Stimulated activated CD8-positive, alpha-beta memory T cell treated with anti-CD3 and anti-CD28 coated beads, Interleukin-4, amount 100 ng/mL, for 4 hours (primary cell): ENCODE measurements at places on chromosomes 5 and 9.

DNA sequence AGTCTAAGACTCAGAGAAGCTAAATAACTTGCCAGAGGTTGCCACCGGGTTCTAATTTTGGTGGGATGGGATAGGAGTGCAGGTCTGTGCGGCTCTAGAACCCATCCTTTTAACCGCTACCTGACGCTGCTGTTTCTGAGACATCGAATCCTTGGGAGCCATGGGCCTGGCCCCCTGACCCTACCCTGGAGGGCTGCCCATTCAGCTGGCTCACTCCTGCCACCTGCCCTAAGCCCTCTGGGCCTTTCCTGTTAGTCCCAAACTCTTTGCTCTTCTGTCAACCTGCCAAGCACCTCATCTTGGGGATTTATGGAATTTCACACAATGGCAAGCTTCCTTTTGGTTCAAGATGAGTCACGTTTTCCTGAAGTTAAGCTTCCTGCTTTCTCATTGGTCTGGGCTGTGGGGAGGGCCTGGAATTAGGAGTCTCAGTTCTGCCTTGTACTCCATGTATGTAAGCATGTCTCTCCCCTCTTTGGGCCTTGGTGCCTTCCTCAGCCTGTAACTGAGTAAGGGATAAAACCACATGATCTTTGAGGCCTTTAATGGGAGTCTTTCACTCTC, 26.6 kb downstream of the ENHO start:
- DNase-seq = no peak

DNA sequence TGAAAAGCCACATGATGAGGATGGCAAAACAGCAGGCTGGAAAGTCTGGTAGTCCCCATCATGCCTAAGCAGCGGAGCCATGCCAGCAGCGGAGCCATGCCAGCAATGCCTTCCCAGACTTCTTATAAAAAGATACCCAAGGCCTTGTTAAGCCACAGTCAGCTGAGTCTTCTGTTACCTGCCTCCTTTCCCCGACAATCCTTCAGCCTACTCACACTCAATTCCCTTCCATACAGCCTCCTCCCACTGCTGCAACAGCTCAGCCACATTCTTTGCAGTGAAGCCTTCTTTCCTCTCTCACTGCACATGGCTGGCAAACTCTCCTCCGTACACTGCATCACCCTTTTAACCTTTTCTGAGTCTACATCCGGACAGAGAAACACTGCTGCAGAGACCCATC, 114.9 kb downstream of the AUH start:
- DNase-seq = no peak

GRCh38 chr5:110702704-110703103, 23.8 kb downstream of the TMEM232 start:
- DNase-seq = no peak

- DNase-seq = no peak
Observed at GRCh38 chr9:21060919-21061561, 16.7 kb downstream of the IFNB1 start.

- no peak for DNase-seq
Observed at GRCh38 chr5:146076028-146076427, 29.3 kb downstream of the PLAC8L1 start.

GRCh38 chr5:133995883-133996563, 8.8 kb downstream of the VDAC1 start:
- no peak for DNase-seq

- no peak for DNase-seq
Observed at GRCh38 chr5:109682383-109682782, 7.3 kb upstream of the MAN2A1 start.

GRCh38 chr5:179149278-179149677, 89.1 kb downstream of the ZNF354C start:
- no peak for DNase-seq

GRCh38 chr9:4857163-4857810, 64.5 kb downstream of the RCL1 start:
- no peak for DNase-seq

GRCh38 chr9:15191378-15191777, 115.6 kb downstream of the TTC39B start:
- no peak for DNase-seq

GRCh38 chr9:20486552-20486951, 135.7 kb downstream of the MLLT3 start:
- DNase-seq = no peak

GRCh38 chr5:122877518-122877917, 32.1 kb downstream of the SNX24 start:
- DNase-seq = no peak

DNA sequence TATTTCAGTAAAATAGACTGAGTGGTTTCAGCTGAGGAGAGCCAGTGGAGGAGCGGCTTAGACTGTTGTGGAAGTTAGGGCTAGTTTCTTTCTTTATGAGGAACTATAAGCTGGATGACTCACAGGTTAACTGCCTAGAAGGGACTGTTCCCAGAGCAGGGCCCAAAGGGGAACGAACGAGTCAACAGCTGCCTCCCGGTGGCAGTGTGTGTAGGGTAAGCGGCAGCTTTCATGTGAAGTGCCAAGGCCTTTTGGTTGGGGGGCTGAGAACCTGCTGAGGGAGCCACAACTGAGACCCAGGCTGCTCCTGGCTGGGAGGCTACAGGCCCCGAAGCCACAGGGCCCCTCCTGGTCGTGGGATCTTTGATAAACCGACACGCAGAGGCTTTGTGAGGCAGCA, 7.0 kb downstream of the SQSTM1 start:
- DNase-seq = no peak

DNA sequence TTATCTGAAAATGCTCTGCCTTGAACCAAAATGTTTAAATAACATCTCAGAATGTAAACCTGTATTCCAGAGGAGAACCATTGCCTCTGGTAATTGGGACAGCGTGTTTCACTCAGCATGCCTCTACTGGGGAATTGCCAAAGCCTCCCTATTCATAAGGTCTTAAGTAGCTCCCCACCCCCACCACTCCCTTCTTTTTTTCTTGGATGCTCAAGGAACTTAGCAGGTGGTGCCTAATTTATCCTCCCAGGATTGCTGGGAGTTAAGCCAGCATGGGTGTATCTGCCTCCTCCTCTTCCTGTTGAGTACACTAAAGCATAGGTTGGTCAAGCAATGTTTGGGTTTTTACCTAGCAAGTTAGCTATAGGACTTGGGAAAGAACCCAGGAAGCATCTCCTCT, 220.2 kb downstream of the DMAC1 start:
- DNase-seq = no peak

DNA sequence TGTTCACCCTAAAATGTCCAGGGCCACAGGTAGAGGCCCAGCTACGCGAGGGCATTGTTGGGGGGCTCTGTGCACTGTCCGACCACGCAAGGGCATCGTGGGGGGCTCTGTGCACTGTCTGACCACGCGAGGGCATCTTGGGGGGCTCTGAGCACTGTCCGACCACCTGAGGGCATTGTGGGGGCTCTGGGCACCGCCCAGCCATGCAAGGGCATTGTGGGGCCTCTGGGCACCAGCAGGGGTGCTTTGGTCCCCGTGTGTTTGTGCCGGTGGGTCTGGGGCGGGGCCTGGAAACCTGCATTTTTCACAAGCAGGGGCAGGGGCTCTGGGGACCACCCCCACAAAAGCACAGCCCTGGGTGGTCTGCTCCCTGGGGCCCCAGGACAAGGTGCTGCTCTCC, 41.5 kb upstream of the RXRA start:
- no peak for DNase-seq

GRCh38 chr5:178419651-178420050, 170.5 kb downstream of the COL23A1 start:
- no peak for DNase-seq

DNA sequence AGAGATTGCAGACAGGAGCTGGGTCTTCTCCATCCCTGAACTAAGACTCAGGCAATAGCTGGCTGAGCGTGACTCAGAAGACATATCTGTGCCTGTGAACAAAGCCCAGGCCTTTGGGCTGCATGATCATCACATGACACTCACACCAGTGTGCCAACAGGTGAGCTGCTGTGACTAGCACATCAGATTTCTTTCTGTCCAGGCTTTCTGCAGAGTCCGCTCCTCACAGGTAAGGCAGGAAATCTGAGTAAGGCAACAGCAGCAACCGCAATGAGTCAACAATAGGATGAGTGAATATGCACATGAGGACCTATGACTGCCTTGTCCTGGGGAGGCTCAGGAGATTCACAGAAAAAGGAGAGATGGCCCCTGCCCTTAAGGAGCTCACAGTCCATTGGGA, 293.6 kb downstream of the ACTL7B start:
- DNase-seq = no peak

GRCh38 chr5:57734296-57734695, 251.7 kb upstream of the ACTBL2 start:
- DNase-seq = no peak

- DNase-seq = no peak
Observed at GRCh38 chr5:108249095-108249784, 132.7 kb downstream of the FBXL17 start.

- no peak for DNase-seq
Observed at GRCh38 chr5:17143335-17143734, 74.1 kb upstream of the BASP1 start.

GRCh38 chr9:16207161-16207560, 654.3 kb downstream of the CCDC171 start:
- DNase-seq = no peak

- DNase-seq = no peak
Observed at GRCh38 chr5:177982072-177982727, 13.8 kb downstream of the PROP1 start.

- no peak for DNase-seq
Observed at GRCh38 chr5:80569086-80569960, 757 bp downstream of the ANKRD34B start.

DNA sequence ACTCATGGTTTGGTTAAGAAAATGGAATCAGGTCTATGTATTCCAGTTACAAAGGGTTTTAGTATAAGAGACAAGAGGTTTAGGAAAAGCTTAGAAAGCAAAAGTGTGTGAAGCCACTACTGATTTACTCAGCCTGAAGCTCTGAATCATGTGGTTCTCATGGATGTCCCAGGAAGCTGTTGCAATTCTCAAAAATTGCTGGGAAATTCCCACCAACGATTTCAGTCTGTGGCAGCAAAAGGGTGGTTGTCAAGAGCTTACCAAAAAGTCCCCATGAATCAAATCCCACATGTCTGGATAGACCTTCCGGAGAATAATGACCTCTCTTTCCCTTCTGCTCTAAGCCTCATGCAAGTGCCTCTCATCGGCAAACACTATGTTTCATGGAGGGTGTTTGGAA, 929.9 kb downstream of the TLE4 start:
- no peak for DNase-seq

- DNase-seq = no peak
Observed at GRCh38 chr9:76176171-76176570, 218.1 kb downstream of the RFK start.

- no peak for DNase-seq
Observed at GRCh38 chr5:60927450-60927849, 17.4 kb downstream of the ERCC8 start.

GRCh38 chr5:142400415-142400814, 75.6 kb upstream of the SPRY4 start:
- no peak for DNase-seq

- DNase-seq = no peak
Observed at GRCh38 chr9:78406933-78407332, 110.0 kb downstream of the PSAT1 start.

- no peak for DNase-seq
Observed at GRCh38 chr5:110105692-110106091, 416.0 kb downstream of the MAN2A1 start.

GRCh38 chr9:138102246-138103051, 224.9 kb downstream of the CACNA1B start:
- DNase-seq = no peak

DNA sequence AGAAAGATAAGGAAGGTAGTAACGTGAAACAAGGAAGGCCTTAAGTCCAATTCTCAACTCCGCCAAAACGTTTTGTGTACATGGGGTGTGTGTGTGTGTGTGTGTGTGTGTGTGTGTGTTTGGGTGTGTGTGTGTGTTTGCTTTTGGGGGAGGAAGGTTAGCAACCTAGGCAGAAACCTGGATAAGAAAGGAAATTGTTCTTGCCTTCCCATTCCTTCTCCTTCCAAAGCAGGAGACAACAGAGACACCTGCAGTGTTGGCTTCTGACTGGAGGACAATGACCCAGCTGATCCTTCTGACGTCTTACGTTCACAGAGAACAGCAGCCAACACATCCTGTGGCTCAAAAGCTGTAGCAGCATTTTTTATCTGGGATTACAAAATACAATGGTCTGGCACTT, 4.1 kb upstream of the CCNG1 start:
- DNase-seq = no peak

- DNase-seq = no peak
Observed at GRCh38 chr9:88926781-88927505, 64.3 kb upstream of the S1PR3 start.

DNA sequence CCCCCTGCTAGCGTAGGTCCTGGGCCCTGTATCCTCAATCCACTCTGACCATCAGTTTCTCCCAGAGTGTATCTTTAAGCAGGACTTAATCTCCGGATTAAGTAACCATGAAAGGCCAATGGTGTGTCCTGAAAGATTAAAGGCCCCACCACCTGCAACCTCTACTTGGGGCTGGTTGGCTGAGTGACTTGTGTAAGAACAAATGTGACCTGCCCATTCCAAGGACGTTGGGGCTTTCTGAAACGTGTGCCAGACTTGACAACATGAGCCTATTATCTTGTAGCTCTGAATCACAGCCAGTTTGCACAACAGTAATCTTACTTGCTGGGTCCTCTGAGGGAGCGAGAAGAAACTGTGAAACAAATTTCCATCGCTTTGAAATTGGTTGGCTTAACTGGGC, 3.1 kb upstream of the PRELID2 start:
- DNase-seq = no peak

DNA sequence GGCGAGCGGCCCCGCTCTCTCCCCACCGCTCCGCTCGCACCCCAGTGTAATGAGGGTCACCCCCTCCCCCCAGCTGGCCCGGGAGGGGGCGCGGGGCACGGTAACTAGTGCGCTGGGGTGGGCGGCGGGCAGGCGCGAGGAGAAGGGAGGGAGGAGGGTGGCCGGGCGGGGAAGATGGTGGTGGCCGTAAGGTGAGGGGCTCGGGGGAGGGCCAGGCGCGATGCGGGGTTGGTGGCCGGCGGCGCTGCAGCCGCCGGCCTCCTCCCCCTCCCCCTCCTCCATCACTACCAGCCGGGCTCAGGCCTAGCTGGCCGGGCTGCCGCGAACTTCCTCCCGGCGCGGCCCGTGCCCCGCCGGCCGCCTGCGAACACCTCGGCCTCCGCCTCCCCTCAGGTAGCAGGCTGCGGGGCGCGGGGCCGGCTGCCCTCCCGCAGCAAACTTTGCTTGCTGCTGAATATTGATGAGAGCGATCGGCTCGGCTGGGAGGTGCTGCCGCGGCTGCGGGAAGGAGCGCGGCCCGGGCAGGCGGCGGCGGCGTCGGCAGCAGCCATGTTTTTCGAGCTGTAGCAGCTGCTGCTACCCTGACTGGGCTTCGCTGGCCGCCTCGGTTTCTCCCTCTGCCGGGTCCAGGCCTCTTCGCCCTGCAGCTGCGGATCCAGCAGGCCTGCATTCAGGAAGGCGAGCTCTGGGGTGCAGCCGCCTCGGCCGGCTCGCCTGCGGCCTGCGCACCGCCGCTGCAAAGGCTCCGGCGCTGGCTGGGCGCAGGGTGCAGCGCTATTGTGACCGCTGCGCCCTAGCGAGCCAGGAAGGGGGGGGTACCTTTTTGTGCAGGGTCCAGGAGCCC, 502 bp downstream of the NSD1 start:
- no peak for DNase-seq

DNA sequence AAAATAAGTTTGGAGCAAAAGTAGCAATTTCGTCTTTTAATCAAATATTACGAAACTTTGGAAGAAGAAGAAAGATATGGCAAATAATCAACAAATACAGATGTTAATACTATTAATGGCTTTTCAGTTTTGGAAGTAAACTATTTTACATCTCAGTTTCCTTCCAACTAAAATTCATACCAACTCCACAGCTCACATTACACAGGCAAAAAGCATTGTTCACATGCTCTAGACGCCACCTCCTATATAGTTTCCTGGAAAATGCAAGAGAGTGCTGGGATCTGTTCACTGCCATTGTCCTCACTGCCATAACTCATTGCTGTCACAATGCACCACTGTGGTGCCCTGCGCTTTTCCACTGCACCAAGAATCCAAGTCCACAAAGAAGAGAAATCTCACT, 149.0 kb upstream of the FTMT start:
- DNase-seq = no peak
